ENCODE measurements at places on chromosomes 6 and 20. TPM values are rescaled to one million over a fixed set of nuclear protein-coding genes. Genes with fewer than 3 reads are reported as not detected.

DNA sequence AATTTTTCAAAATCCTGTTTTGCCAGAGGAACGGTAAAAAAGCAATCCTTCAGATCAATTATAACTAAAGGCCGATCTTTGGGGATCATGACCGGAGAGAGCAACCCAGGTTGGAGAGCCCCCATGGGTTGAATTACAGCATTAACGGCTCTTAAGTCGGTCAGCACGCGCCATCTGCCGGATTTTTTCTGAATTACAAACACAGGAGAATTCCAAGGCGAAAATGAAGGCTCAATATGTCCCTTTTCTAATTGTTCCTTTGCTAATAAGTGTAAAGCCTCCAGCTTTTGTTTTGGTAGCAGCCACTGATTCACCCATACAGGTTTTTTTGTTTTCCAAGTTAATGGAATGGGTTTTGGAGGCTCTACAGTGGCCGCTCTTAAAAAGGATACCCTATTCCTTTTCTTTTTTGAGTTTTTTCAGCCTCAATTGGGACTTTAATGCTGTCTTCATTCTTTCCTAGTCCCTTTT is 16.9 kb upstream of the PTCRA start:
- peak; percentile 74 for DNase-seq

- DNase-seq = no peak
Observed at GRCh38 chr6:125714441-125715090, 34.9 kb upstream of the HEY2 start.

- DNase-seq = no peak
Observed at GRCh38 chr20:20395903-20396568, 28.1 kb downstream of the INSM1 start.

CENPW gene
- 6.3 TPM for polyA plus RNA-seq

DNA sequence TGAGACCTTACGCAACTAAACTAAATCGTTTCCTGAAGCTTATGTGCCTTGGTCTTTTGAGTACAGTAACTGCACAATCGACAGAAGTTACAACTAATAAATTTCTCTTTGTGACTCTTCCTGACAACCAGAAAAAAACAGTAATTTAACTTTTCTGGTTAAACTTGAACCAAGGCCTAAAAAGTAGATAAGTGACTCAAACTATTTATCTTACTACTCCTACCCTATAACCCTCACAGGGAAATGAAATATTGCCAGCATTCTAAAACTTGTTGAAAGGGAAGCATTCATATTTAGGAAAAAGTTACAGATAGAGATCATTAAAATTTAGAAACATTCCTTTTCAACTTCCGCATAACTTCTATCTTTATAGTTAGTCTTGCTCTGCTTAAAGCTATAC is 1034.4 kb downstream of the EYS start:
- no peak for DNase-seq

Measured in HepG2 (cell line).